ENCODE measurements at places on chromosomes 16 and 17.

DNA sequence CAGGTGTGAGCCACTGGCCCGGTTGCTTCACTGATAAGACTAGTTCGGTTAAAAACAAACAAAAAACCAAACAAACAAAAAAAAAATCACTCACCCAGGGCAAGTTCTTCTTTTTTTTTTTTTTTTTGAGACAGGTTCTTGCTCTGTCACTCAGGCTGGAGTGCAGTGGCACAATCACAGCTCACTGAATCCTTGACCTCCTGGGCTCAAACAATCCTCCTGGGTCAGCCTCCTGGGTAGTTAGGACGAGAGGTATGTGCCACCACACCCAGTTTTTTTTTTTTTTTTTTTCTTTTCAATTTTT is 119.5 kb upstream of the CORO6 start:
- DNase-seq = no peak

DNA sequence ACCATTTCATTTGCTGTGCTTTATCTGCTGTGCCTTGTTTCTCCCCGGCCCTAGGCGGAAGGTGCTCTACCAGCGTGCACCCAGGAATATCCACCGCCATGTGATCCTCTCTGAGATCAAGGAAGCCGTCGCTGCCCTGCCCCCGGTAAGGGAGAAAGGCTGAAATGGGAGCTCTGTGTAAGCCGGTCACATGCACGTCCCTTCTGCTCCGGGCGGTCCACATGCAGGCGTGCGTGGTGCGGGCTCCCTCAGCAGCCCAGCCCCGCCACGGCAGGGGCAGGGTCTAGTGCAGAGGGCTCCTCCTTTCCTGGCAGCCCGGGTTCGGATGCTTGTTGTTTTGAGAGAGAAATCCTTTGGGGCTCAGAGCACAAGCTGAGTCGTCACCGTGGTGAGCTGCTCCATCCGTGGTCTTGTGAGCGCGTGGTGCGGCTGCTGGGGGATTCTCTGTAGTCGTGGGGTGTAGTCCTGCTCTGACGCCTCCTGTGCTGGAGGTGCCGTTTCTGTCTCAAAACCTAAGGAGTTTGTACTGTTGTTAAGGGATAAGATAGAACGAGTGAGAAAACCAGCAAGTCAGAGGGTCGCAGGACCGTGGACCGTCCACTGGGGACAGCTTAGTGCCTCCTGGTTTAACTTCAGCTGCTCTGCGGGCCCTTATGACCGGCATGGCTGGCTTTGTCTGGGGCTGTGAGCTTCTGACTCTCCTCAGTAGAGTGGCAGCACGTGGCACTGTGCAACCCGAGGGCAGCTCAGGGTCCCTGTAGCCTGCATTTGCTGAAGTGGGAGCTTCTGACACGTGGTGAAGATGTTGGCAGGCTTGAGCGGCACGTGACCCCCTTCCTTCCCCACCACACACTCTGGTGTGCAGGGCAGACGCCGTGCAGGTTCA is 12.3 kb upstream of the MC1R start:
- no peak for DNase-seq

DNA sequence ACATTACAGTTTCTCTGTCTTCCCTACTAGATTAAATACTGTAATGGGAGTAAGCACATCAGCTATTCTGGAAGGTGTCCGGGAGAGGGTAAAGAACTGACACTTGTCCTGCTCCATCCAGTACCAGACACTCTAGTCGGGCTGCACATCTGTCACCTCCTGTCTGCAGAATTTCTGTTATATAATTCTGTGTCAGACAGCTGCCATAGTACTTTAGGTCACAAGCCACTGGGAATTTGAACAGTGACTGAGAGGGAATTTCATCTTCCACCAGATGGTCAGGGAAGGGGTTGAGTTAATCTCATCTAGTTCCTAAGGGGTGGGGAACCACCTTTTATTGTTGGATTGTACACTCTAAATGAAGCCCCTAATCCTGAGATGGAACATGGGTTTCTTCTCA is 58.6 kb upstream of the NUDT7 start:
- DNase-seq = no peak

DNA sequence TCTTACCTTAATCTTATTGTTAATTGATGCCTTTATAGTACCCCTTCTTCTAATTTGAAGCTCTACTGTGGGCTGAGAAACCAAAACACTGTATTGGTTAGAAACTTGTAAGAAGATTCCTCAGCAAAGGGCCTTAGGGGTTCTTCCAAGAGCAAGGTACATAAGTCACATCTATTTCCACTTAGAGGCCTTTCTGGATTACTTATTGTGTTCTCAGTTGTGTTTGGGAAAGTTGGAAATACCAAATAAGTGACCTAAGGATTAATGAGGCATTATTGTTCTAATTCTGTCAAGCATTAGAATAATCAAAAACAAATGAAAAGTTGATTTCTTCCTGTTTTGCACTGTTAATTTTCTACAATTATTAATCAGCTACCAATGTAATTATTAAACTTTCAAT is 85.8 kb downstream of the SKAP1 start:
- no peak for DNase-seq

DNA sequence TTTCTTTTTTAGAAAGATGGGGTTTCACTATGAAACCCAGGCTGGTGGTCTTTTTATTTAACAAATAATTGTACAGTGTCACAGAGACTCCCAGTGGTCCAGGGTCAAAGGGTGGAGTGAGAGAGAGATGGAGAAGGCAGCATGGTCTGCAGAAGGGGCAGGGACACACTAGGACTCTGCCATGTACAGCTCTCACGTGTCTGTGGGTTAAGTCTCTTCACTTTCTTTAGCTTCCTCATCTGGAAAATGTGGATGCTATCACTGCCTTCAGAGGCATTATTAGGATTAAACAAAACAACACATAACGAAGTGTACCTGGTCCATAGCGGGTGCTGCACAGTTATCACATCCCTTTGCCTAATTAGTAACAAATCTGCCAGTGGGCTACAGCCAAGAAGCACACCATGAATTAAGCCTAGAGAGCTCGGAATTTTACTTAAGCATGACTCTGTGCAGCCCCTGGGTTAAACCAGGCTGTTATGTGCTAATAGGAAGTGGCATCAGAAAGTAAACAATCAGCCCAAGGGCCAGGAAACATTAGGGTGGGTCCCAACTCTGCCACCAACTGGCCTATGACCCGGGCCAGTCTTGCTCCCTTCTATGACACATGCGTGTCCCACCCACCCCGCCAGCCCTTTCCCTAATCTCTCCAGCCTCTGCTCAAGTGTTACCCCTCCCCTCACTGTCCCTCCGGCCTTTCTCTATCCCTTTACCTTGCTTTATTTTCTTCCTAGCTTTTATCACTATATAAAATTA is 13.9 kb downstream of the TOP3A start:
- DNase-seq = no peak

All from CD8-positive, alpha-beta memory T cell (primary cell).